Omental fat pad (tissue), 4 donors: ENCODE measurements at places on chromosomes 16 and 17.

GRCh38 chr16:30951750-30952149 is 2.9 kb downstream of the ORAI3 start:
- DNase-seq = no peak

DNA sequence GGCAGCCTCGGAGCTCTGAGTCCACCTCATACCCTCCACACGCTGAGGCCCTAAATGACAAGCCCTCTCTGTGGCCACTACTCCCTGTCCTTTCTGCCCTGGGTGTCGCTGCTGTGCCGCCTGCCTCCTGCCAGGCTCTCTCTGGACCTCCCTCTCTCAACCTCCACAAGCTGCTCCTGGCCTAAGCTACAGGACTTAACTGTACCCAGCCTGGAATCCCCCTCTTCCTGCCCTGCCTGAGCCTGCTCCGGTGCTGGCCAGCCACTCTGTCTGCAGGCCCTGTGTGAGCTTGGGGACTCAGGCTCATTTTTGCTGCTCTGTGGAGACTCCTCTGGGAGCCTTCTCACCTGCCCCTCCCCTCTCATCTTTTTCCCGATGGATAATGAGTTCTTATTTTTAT is 21.5 kb downstream of the IFT140 start:
- no peak for DNase-seq

DNA sequence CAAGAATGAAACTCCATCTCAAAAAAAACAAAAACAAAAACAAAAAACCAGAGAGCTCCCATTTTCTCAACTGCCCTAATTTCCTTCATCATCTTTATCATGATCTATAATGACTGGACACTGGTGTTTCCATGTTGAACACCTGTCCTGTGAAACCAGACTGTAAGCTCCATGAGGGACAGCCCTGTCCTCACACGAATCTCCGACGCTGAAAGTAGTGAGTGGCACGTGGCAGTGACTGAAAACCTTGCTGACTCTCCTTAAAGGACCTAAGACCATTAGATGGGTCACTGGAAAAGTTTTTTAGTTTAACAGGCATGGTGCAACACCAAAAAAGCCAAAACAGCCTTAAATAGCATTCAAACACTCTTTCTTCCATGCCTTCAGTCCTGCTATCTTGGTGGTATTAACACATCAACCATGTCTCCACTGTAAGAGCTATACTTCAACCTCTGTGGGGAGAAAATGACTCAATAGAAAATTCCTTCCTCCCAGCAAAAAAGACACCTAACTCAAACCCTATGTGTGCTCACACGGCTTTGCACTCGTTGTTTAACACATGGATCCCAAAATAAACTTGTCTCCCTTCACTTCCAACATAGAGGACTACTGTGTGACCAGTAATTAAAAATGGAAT is 8.3 kb downstream of the AXIN2 start:
- no peak for DNase-seq

DNA sequence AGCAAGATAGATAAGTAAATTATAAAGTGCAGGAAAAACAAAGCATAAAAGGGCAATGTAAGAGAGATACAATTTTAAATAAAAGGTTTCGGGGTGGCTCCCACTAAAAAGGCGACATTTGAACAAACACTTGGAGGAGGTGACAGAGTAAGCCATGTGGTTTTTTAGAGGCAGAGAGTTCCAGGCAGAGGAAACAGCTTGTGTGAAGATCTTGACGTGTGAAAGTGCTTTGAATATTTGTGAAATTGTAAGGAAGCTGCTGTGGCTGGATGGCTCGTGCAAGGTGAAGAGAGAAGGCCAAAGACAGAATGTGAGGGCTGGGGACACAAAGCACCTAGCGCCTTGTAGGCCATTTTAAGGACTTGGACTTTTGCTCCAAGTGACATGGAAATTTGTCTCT is 28.6 kb upstream of the HYDIN start:
- DNase-seq = no peak

DNA sequence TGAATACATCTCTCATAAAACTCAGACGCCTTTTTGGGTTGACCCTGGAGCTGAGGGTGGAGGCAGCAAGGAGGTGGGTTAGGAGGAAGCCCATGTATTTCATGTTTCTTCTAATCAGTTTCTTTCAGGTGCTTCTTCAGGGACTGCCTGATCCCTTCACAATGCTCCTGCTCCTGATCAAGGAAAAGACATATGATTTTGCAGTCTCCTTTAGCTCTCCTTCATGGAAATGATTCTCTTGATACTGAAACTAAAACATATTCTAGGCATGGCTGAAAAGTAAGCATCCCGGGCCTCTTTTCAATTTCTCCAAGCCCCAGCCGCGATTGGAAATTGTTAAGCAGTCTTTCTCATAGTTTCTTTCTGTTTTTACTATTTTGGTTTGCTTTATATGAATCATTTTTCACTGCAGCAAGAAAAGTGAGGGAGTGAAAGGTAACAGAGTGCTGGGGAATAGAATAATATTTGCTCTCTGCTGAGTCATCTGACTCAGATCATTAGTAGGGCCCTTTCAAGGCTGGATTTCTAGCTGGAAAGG is 730.7 kb downstream of the CDH11 start:
- no peak for DNase-seq
